GM04504 (cell line): ENCODE measurements at places on chromosomes 1 and 21.

DNA sequence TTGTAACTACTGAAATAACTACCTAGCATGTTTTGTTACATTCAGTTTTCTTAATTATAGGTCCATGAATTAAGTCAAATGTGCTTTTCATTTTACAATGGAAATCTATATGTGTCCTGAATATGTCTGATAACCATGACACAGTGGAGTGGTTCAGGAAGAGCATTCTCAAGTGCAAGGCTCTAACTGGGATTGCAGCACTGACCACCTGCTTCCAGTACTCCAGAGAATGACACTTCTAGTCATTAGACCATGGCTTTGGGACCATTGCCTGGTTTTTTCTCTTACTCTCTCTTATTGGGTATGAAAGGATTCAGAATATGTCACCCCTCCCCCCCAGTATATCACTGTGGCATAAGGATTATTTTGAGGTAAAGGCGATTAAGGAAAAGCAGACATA is 204.9 kb upstream of the CACYBP start:
- no peak for DNase-seq

DNA sequence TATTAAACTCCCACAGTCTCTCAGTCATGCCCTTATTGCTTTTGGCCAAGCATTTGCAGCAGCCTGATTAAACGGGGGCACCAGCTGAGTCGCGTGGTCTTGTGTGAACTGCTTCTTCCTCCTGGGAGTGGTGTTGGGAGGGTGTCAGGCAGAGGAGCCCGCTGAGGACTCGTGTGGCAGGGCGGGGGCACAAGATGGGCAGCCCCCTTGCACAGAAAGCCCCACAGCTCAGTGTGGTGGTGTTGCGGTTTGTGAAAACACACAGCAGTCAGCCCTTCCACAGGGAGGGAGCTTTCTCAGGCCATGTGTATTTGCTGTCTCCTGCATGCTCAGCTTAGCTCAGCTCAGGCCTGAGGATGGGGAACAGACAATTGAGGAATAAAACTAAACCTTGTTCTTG is 22.4 kb downstream of the PEX14 start:
- DNase-seq: no peak

DNA sequence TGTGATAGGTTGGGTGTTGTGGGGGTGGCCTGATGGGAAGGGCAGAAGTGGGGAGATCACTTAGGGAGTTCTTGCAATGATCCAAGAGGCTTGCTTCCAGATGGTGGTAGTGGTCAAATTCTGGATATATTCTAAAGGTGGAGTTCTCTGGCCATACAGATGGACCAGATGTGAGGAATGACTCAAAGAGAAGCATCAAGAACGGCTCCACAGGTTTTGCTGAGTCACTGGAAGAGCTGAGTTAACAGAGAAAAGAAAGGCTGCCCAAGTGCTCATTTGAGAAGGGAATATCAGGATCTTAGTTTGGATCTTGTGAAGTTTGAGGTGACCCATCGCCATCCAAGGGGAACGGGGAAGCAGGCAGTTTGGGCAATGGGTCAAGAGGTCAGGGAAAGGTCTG is 192.9 kb upstream of the GALNT2 start:
- DNase-seq: no peak

- peak; percentile 62 for DNase-seq
Observed at GRCh38 chr1:77322061-77322900, 40.5 kb downstream of the AK5 start.

GRCh38 chr1:6790146-6790545 is 4.9 kb downstream of the CAMTA1 start:
- no peak for DNase-seq

GRCh38 chr1:70429219-70429618 is 18.2 kb downstream of the CTH start:
- DNase-seq: no peak

- no peak for DNase-seq
Observed at GRCh38 chr1:225739542-225740107, 38.0 kb upstream of the SRP9 start.

GRCh38 chr1:210373878-210374599 is 45.3 kb downstream of the HHAT start:
- peak; percentile 72 for DNase-seq

- DNase-seq: no peak
Observed at GRCh38 chr1:66696771-66697170, 55.5 kb upstream of the DYNLT5 start.

- no peak for DNase-seq
Observed at GRCh38 chr21:39010629-39011404, 172.4 kb downstream of the PSMG1 start.

DNA sequence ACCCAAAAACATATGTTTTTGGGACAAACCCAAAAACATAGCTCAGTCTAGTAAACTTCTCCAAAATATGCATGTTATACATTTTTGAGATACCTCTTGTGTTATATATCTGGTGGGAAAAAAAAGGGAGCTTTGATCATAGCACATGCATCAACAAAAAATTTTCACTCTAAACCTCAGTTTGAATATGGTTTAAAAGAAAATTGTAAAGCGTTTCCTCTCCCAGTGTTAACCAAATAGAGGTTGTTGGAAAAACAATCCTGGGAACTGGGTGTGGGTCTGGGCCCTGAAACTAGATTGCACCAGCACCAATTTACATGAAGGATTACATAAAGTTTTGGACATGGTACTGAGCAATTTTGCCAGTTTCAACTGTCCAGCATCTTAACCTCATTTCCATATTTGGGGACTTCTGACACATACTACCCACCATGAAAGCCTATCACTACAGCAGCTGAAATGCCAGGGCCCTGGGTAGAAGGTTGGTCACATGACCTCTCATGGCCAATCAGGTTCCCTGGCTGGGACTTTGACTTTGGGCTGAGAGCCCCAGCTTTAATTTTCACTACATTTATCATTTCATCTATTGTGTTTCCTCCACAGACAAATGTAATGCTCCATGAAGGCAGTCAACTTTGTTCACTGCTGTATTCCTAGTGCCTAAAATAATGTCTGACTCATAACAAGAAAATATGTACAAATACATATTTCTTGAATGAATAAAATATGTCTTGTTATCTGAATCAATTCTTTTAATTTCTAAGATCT is 150.7 kb downstream of the SETD4 start:
- no peak for DNase-seq

DNA sequence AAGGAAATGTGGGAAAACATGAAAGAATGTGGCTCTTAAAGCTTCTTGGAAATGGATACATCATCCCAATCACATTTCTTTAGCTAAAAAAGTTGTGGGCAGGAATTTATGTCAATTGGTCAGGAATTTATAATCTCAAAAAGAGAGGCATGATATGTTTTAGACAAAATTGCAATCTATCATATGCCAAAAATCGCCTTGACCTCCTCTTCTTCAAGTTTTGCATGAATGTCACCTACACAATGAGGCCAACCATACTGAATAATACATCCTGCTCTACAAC is 42.4 kb downstream of the ATP6V1G3 start:
- no peak for DNase-seq

- no peak for DNase-seq
Observed at GRCh38 chr1:56573311-56573710, 6.1 kb downstream of the PLPP3 start.

GRCh38 chr1:183967914-183968313 is 69.6 kb downstream of the COLGALT2 start:
- no peak for DNase-seq

DNA sequence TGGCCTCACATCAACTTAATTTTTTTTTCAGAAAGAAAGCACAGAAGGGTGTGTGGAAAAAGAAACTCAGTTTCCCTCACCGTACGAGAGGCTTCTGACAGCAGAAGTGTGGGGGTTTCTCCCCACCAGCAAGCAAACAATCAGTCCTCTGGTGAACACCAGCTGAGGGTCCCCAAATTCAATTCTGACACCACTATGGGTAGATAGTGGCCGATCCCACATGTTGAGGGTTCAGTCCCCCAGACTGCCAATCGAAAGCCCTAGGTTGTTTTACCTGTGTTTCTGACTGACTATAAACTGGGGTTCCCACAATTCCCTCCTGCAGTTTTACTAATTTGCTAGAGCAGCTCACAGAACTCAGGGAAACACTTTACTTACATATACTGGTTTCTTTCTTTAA is 2.1 kb downstream of the IFI6 start:
- DNase-seq: no peak
